Muscle of arm (tissue), 14 donors: ENCODE measurements at places on chromosomes 7 and 10.

DNA sequence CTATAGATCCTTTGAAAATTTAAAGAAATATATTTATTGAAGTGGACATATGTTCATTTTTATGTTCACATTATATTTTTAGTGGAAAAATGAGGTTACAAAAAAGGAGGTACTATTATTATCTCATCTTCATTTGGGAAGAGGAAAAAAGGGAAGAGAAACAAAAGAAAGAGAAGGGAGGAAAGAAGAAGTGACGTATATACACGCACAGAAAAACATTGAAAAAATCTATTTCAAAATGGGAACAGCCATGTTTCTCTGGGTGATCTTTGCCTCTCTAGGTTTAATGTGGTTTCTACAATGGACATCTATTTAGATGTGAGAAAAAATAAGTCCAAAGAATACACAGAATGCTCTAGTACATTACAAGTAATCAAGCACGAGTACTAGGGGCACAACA, 14.8 kb downstream of the ANK3 start:
- no peak for DNase-seq

GRCh38 chr10:95328013-95328412, 37.2 kb upstream of the PDLIM1 start:
- no peak for DNase-seq

DNA sequence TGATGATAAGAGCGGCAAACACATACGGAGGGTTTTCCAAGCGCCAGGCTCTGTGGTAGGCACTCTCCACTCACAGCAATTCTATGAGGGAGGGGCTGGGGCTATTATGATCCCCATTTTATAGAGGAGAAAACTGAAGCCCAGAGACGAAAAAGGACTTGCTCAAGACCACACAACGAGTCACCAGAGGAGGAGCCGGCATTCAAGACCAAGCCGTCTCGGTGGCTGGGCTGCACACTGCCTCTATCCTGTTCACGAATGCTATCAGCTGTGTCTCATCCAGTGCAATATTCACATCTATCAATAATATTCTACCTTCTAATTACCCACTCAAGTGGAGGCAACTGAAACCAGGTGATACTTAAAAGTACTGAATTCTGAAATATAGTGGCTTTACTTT, 67.8 kb upstream of the NMT2 start:
- DNase-seq: no peak

- DNase-seq: no peak
Observed at GRCh38 chr10:123458933-123459332, 207.2 kb upstream of the GPR26 start.

DNA sequence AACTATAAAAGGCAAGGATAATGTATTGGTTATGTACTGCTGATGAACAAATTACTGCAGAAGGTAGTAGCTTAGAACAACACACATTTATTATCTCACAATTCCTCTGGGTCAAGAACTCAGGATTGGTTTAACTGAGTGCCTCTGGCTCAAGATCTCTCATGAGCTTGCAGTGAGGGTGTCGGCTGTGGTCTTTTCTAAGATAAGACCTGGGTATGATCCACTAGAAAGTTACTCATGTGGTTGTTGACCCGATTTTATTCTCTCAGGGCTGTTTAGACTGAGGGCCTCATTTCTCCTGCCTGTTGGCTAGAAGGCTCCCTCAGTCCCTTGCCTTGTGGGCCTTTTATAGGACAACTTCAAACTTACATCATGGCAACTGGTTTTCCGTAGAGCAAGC, 86.7 kb downstream of the VWDE start:
- no peak for DNase-seq

DNA sequence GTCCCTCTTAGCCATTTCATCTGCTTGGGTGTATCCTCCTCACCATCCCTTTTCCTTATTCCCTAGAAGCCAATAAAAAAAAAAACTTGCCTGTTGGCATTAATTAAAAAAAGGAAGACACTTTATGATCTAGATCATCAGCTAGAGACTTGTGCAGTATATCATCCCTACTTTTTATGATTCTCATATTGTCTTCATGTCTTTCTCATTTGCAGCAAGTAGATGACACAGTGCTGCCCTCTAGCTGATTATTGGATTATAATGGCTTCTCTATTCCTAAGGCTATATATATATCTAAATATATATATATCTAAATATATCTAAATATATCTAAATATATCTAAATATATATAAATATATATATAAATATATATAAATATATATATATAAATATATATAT, 272.4 kb upstream of the LRGUK start:
- DNase-seq: peak; percentile 43

GRCh38 chr10:131789516-131789915, 111.3 kb upstream of the PPP2R2D start:
- DNase-seq: no peak

- DNase-seq: no peak
Observed at GRCh38 chr7:67364441-67365017, 367.9 kb downstream of the TYW1 start.

GRCh38 chr7:46368871-46369270, 447.8 kb upstream of the IGFBP3 start:
- no peak for DNase-seq

DNA sequence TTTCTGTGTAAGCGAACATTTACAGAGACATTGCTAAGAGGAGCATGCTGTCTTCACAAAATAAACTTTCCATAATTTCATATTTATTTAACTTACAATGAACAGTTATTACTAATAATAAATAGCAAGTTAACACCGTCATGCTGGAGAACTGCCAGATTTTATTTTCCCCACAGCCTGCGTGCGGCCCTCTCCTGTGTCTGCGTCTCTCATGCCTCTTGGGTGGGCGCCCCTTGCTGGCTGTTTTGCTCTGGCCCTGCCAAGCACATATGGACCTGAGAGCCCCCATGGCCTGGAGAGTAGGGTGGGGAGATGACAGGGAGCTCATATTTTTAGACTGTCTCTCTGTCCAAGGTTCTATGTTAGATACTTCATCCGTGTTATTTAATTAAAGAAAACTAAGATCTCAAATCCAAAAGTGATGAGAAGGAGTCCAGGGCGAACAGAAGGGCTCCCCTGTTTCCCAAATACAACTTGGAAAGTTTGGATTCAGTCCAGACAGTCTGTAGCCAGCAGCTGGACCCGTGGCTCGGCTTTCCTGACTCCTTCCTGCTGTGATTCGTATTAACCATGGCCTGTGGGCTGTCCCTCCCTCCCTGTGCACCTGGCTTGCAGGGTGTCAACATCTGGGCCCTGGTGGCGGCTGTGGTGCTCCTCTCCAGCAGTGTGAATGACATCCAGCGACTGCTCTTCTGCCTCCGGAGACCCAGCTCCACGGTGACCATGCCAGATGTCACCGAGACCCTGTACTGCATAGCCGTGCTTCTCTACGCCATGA, 20.5 kb downstream of the FBH1 start:
- DNase-seq: no peak

- DNase-seq: no peak
Observed at GRCh38 chr7:98314469-98314868, 33.0 kb downstream of the BRI3 start.

DNA sequence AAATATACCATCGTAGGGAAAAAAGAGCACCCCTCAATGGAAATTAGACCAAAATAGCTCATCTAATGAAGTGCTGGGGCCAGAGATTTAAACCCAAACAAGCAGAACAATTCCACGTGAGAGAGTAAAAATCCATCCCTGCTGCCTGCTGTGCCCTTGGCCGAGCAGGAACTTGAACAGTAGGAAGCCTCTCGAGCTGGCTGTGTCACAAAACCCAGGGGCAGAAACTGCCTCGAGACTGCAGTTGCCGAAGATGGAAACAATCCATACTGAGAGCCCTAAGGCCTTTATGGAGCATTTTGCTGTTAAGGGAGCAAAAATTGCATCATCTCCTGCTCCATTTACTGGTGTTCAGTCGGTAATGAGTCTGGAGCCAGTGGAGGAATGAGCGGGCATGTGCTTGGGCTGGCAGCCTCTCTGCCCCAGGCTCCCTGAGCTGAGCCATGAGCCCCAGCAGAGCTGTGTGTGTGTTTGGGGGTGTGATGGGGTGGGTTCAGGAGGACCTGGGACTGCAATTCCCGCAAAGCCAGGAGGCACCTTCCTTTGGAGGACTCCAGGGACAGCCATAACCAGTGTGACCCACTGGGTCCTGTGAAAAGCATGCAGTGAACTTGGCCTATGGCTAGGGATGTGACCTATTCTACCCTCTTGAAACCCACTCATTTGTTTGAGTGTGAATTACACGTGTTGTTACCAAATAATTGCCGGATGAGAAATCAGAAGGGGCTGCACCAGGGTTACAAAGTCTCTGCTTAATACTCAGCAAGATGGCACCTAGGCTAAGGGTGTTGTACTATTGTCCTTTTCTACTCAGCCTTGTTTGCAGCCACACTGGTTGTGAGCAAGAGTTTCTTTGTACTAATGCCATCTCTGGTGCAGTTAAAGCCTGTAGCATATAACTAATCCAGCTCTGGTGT, 58.3 kb downstream of the CDHR3 start:
- DNase-seq: no peak

DNA sequence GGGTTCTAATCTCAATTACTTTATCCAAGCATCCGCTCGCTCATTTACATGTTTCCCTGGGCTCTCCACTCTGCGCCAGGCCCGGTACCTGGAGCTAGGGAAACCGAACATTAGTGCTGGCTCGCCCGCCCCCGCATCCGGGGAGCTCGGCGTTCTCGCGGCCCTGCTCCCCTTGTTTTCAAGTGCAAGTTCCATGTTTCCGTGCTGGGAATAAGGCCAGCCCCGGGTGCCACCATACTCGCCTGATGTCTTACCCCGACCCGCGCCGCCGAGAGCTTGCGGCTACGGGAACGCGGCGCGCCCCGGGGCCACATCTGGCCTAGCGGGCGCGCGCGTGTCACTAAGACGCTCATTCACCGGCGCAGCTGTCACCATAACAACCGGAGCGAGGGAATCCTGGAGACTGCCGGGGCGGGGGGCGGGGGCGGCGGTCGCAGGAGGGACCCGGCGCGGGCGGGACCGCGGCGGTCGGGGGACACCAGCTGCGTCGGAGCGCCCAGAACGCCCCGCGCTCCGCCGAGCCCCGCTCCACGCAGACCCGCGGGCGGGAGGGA, at the start of gene NEURL1:
NEURL1 (plus strand) TSS at position 344 of the 554 bp plus-strand sequence. CDS start 683 bp downstream, outside the sequence.
- DNase-seq: no peak

- no peak for DNase-seq
Observed at GRCh38 chr10:132096863-132097478, 31.2 kb downstream of the JAKMIP3 start.

DNA sequence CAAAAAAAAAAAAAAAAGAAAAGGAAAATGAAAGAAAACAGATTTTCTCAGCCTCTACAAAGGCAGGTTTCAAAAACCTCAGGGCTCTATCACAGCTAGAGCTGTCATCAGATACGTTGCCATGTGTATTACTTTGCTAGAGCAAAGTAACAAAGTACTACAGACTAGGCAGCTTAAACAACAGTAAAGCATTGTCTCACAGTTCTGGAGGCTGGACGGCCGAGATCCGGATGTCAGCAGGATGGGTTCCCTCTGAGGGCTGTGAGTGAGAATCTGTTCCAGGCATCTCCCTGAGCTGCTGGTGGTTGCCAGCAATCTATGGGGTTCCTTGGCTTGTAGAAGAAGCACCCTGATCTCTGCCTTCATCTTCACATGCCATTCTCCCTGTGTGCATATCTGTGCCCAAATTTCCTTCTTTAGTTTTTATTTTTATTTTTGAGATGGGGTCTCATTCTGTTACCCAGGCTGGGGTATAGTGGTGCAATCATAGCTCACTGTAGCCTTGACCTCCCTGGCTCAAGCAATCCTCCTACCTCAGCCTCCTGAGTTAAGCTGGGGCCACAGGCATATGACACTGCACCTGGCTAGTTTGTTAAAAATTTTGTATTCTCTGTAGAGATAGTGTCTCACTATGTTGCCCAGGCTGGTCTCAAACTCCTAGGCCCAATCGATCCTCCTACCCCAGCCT, 48.9 kb upstream of the KDM7A start:
- no peak for DNase-seq

DNA sequence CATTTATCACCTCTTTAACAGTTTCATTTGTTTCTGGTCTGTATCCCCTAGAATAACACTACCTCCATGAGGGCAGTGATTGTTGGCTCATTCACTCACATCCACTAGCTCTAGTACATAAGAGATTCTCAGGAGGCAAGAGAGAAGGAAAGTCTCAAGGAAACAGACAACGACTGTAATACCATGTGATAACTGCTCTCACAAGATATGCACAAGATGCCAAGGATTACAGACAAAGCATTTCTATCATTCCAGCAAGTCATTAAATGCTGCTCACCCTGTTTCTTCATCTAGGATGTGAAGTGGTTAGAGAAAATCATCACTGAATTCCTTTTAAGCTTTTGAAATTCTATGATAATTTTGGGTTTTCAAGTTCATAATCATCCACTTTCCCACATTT, 115.3 kb downstream of the HIBADH start:
- DNase-seq: no peak

- no peak for DNase-seq
Observed at GRCh38 chr7:34365011-34365410, 293.0 kb upstream of the NPSR1 start.

GRCh38 chr10:96681524-96681923, 38.8 kb downstream of the PIK3AP1 start:
- no peak for DNase-seq

DNA sequence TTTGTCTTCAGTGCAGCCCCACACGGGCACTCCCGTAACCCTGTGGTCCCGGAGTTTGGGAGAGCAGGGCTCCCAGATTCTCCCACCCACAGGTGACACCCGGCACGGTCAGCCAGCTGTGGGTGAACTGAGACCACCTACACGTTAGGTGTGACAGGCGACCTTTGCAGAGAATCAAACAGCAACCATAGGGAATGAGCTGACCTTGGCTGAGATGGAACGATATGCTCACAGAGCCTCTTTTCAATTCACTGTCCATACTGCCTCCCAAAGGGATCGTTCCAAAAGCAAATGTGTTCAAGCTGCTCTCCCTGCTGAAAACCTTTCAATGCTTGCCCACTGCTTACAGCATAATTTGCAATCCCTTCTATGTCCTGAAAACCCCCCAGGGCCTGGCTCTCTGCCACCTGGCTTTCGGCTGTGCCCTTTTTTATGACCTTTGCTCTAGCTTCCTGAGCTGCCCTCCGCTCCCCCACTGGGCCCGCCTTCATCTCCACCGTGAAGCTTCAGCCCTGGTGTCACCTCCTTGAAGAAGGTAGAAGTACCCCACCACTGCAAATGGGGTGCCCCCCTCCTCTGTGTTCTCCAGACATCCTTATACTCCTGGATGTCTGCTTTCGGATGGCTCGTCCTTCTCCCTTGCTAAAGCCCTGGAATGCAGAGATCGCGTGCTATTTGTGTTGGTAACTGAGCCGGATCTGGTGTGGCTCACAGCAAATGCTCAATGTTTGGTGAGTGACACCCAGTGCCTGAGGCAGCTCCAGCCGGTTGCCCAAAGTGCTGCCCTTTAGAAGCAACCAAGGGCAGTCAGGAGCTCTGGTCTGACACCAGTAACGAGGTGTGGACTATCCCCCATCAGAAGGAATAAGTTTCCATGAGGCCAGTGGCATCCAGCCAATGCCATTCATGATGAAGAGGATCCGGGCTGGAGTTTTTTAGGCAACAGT, 90.4 kb downstream of the KIAA1549 start:
- DNase-seq: peak; percentile 51

GRCh38 chr7:95549818-95550529, 46.3 kb downstream of the PDK4 start:
- DNase-seq: peak; percentile 83

GRCh38 chr10:30294476-30295240, 54.4 kb downstream of the MTPAP start:
- DNase-seq: no peak

- peak; percentile 63 for DNase-seq
Observed at GRCh38 chr10:51010977-51011376, 63.3 kb upstream of the PRKG1 start.
